Posterior cingulate gyrus (tissue), 11 donors: ENCODE measurements at places on chromosomes 12 and 14.

DNA sequence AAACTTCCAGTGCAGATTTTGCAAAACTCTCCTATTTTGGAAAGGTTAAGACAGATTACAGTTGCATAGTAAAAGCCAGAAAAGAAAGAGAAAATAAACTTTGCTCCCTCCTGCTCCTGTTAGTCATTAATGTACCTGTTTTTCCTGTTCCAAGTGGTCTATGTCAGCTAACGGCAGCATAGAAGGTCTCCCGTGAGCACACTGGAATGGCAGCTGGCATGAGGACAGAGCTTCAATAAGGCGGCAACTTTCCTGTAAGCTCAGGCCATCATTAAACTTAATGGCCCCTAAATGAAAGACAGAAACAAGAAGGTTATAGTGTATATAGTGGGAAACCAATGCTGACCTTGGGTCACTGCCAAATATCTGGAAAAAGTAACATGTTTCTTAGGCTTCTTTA, 16.0 kb downstream of the EIF2B2 start:
- DNase-seq, result no peak

- DNase-seq, result no peak
Measured at GRCh38 chr12:65817866-65818265, 6.4 kb upstream of the HMGA2 start.

DNA sequence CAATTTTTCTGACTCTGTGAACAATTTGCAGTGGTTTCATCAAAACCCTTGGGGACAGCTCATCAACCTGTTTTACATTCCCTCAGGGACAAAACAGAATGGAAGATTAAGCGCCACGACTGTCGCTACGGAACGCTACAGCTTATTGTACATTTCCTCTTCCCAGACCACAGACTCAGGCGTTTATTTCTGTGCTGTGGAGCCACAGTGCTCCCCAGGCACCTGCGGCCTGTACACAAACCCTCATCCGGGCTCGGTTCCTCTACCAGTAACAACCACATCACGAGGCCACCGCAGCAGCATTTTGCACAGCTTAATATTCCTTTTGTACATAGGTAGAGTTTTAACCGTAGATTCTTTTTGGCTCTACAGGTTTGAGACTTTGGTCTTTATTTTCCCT, 397.4 kb upstream of the OR4E1 start:
- no peak for DNase-seq

- DNase-seq, result peak; percentile 81
Measured at GRCh38 chr14:71753126-71753830, 179.0 kb upstream of the RGS6 start.

GRCh38 chr12:131631230-131631629, 79.7 kb upstream of the SFSWAP start:
- DNase-seq, result no peak

GRCh38 chr12:61546296-61546695, 713.9 kb upstream of the USP15 start:
- no peak for DNase-seq

DNA sequence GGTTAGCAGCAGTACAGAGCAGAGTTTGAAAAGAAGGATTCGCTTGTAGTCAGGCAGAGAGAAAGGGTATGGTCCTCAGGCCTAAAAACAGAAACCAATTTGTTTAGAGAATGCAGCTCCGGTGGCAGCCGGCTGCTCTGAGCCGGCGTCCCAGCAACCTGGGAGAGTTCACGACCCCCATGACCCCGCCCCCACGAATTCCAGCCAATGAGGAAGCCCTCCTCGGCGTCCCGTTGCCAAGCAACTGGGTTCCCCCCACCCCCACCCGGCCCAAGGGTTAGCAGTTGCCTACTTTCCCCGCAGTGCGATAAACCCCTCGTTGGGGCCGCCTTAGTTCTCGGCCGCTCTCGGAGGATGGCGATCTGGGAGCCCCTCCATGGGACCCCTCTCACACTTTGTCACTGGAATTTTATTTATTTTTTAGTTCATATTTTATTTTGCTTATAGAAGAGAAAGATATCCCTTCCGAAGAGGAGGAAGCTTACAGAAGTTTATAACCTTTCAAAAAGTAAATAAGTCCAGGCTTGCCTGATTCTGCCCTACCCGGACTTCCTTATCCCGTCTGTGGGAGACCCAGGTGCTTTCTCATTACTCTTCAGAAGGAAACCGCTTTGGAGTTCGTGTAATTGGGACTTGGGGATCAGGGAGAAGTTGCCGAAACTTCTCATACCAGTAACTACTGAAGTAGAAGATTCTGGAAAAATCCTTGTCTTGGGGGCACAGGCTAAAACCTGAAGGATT, at the start of gene CCDC60:
Gene CCDC60 (plus strand): TSS at position 300 of the 741 bp plus-strand sequence. CDS start 448 bp downstream, outside the sequence.
- no peak for DNase-seq

- no peak for DNase-seq
Measured at GRCh38 chr12:54857406-54857805, 3.1 kb downstream of the MUCL1 start.

GRCh38 chr14:75769047-75769685, 108.1 kb downstream of the TTLL5 start:
- no peak for DNase-seq

DNA sequence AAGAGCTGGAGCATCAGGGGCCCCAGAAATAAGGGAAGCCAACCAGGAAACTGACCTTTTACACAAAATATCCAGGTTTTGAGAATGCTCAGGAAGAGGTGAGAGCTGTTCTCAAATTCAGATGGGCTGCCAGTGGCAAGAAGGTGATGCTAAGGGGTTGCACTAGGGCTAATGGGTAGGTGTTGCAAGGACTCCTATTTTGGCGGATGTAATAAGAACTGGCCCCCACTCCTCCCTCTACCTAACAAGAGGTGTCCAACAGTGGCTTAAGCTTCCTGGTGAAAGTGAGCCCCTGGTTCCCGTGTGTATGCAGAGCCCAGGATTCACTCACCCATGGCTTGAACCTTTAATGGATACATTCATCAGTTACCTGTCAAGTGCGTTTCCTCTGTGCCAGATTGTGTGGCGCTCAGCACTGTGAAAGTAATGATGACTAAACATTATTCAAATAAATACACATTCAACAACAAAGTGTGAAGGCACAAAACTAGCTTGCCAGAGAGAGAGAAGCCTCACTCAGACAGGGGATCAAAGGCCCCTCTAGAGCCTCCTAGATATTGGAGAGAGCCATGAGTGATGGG, 705 bp upstream of the CHGA start:
- no peak for DNase-seq

DNA sequence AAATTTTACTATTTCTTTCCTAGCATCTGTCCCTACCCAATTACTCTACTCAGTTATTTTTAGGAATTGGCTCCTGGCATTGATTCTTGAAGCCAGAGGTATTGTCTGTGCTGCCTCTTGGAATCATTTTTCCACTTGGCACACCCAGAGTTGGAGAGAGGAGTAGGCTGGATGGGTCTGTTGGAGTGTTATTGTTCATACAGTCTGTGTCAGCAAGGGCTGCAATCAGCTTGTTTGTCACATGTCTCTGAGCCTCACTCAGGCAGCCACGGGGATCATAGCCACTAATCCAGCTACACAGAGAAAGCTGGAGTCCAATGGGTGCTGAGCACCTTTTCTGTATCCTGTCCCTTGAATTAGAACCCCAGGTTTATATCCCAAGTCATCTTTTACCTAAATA, 176.0 kb upstream of the DYRK2 start:
- peak; percentile 17 for DNase-seq

DNA sequence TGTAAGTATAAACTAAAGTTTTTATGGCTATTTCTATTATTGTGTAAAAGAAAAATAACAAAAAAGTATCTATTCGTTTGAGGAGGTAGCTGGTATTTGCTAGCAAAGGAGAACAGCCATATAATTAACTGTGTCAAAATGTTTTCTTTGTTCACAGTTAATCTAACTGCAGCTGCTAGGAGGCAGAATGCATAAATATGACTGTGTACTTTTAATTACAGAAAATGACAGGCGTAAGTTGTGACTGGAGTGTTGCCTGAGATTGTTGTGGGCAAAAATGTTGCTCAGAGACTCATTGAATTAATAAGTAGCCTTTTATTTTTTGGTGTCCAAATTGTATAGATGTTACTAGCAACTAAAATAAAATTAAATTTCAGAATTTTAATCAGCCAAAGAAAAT, 33.5 kb downstream of the PTPRO start:
- no peak for DNase-seq

- DNase-seq, result no peak
Measured at GRCh38 chr12:7637615-7638014, 28.1 kb downstream of the APOBEC1 start.

DNA sequence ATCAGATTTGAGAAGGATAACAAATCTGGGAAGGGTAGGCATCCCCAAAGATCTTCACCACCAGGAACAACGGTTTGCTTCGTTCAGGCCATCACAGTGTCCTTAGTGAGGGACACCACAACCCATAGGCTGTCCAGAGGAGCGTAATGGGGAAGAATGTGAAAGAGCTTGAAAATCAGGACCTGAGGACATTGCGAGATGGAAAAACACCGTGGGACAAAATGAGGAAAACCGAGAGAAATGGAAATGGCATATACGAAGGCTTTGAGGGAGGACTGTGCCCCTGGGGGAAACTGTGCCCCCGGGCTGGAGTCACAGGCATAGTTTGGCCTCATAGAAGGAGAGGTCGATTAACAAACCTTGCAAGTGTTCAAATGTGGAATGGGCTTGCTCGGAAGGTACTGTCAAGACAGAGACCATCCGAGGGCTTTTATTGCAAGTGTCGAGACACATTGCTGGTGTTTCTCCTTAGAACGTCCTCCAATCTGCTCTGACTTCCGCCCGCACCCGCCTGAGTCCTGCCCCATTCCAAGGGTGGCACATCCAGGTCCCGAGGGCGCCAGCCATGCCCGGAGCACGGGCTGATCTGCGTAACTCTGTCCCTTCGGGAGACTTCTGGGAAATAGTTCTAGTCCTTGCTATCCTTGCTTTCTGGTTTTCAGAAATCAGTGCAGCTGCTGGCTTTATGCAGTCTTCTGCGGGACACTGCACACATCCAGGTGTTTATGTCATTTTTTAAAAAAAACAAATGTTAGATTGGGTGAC, 885 bp upstream of the PALS1 start:
- peak; percentile 89 for DNase-seq

- peak; percentile 75 for DNase-seq
Measured at GRCh38 chr14:90545382-90545781, 148.6 kb downstream of the CALM1 start.

GRCh38 chr12:7929083-7929792, 6.7 kb downstream of the SLC2A3 start:
- DNase-seq, result no peak

- no peak for DNase-seq
Measured at GRCh38 chr12:68630050-68630449, 19.4 kb downstream of the RAP1B start.

DNA sequence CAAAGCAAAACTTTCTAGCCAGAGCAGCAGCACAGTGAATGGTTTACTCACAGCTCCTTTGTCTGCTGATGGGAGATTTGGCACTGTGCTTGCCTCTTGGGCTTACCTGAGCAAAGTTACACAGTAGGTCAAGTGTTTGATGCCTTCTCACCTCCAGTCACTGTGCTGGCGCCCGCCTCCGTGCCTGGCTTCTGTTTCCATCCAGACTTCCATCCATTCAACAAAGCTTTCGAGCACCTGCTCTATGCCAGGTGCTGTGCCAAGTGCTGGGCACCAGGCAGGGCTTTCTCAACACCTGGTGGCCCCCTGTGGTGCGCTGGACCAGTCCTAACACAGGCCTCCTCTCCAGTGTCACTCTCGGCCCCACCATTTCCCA, 199.2 kb upstream of the EEA1 start:
- no peak for DNase-seq

- no peak for DNase-seq
Measured at GRCh38 chr12:93094988-93095737, 166.1 kb upstream of the EEA1 start.

DNA sequence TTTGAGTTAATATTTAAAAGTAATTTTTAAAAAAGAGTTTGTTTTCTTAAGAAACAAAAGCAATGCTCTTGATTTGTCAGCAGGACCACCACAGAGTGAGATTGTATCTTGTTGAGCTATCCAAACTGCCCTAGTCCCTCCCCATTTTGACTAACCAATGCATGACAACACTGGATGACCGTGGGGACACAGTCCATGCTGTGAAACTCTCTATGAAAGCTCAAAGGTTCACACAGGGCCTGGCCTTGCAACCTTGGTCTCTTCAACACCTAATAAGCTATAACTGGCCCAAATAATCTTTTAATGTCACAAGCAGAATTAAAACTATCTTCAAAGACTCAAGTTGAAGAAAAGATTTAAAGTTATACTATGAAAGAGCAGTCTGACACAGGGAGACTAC, 13.5 kb downstream of the ETFRF1 start:
- no peak for DNase-seq

GRCh38 chr14:53128303-53129028, 24.7 kb downstream of the DDHD1 start:
- no peak for DNase-seq

DNA sequence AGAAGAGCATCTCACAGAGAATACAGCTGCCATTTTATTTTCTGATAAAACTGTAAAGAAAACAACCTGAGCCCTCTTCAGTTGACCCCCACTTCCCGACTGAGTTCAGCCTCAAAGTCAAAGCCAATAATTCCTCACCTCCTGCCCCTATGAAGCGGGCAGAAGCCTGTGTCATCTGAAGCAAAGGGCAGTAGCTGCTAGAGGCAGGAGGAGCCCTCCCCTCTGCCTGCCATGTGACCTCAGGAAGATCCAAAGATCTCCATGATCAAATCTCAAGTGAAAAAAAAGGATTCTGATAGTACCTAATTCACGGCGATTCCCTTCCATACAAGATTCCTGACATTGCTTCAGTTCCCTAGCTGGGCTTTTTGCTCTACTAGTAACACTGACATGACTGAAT, 223.1 kb upstream of the CAND1 start:
- DNase-seq, result no peak

- DNase-seq, result no peak
Measured at GRCh38 chr12:103729499-103729898, 111.5 kb downstream of the NT5DC3 start.

DNA sequence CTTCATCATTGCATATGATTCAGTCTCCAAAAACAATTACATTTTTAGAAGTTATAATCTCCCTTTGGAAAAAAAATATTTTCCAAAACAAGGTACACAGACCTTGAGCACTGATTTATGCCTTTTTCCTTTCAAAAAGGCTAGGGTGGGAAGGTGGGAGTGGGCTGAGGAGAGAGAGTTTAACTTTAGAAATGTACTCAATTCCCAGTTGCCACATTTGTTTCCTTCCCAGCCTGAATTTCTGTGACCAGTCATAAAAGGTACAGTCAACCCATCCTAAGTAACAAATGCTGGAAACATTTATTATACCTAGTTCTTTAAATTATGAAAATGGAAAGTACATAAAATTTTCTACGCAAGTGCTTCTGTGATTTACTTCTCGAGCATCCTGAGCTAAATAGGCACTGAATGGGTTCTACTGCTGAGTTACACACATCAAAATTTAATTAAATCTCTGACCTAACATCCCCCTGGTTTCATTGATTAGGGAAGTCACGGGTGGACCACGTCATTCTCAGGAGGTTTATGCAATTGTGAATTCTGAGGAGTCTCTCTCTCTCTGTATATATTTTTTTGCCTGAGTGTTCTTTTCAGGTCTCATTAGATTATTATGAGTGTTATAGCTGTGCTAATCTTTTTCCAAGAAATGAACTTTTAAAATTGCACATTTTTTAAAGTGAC, 371.8 kb downstream of the BTG1 start:
- no peak for DNase-seq

GRCh38 chr12:52070185-52070925, 577 bp downstream of the ATG101 start:
- no peak for DNase-seq

- DNase-seq, result no peak
Measured at GRCh38 chr12:54980341-54980740, 4.2 kb downstream of the TESPA1 start.
